Central memory CD4-positive, alpha-beta T cell (primary cell): ENCODE measurements at places on chromosomes 4 and X.

DNA sequence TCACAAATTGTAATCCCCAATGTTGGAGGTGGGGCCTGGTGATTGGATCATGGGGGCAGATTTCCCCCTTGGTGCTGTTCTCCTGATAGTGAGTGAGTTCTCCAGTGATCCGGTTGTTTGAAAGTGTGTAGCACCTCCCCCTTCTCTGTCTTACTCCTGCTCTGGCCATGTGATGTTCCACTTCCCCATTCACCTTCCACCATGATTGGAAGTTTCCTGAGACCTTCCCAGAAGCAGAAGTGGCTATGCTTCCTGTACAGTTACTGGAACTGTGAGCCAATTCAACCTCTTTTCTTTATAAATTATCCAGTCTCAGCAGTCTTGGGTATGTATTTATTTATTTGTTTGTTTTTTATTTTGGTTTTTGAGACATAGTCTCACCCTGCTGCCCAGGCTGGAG, 143.2 kb downstream of the CPE start:
- DNase-seq: no peak

DNA sequence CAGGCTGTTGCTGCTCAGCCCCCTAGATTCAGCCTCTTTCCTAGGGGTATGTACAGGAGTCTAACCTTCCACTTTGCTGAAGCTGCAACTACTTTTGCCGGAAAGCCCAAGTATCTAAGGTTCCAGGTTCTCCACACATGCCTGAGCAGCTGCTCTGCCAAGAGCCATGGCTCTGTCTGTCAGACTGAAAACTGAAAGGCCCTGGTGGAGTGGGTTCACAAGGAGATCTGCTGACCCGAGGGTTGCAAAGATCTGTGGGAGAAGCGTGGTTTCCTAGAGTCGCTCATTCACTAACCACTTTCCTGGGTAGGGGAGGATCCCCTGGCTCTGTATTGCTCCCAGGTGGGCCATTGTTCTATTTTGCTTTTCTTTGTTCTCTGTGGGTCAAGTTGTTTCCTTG, 6.0 kb upstream of the PNMA6F start:
- no peak for DNase-seq

GRCh38 chr4:161990721-161991120, 173.1 kb downstream of the FSTL5 start:
- DNase-seq: no peak

GRCh38 chrX:38192007-38192810, 28.5 kb downstream of the SRPX start:
- peak; percentile 2 for DNase-seq

- no peak for DNase-seq
Observed at GRCh38 chr4:1728061-1728980, 7.0 kb downstream of the TACC3 start.

- no peak for DNase-seq
Observed at GRCh38 chrX:65463550-65463949, 71.0 kb downstream of the LAS1L start.

GRCh38 chr4:61200916-61201526, 895 bp downstream of the ADGRL3 start:
- DNase-seq: no peak

DNA sequence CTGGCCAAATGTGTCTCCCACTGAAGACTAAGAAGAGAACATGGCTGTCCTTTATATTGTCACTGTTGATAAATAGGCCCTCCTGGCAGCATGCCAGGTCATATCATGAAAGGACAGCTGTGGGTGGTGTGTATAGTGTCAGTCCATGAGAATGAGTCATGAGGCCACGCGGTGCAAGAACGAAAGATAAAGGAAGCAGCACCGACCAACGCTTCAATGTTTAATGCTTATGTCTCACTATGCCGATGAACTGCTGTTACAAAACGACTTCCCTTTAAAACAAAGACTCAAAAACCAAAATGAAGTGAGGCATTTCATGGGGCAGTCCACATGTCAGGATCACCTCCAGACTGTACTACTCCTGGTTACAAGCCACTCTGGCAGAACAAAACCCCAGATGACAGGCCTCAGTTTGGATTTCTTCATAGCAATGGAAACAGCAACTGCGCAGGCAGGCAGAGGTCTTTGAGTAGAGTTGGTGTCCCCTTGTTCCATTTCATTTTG, 5.2 kb upstream of the TCEANC start:
- peak; percentile 48 for DNase-seq

GRCh38 chrX:148573119-148573518, 72.7 kb downstream of the AFF2 start:
- DNase-seq: no peak

DNA sequence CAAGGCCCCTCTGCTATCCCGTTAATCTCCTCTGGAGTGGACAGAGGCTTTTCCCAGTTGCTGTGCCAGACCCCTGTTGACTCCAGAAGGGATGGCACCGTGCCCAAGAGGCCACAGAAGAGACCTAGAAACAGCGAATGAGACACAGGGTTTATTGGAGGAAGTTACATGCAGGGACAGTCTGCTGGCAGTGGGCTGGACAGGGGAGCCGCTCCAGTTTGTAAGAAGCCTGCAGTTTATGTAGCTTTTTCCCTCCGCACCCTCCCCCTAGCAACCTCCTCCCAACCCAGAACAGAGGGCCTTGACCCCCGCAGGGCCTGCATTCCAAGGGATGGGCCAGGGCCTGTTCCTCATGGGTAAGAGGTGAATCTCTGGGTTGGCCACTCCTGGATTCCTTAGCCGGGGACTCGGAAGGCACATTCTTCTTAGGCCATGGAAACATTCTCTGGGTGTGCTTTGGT, 216.8 kb upstream of the PSAPL1 start:
- no peak for DNase-seq

DNA sequence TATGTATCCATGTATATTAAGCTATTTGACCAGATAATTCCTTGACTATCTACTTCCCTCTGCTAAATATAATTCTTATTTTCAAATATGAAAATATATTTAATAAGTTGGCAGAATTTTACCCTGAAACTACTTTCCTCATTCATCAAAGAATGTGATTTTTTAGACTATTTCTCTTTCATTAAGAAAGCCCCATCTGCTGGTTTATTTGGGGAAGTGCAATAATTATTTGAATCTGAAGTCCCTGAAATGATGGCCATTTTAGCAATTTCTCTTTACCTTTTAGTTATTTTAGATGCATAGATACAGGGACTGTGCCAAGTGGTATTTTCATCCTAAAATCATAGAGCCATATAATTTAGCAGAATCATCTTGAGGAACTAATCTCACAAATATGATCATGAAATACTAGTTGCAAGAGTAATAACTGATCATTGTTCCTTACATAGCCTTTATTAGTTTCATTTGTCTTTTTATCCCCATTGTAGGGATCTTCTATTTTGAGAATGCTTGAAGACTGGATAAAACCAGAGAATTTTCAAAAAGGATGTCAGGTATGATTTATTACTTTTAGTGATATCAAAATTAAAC, 39.0 kb downstream of the ENPEP start:
- DNase-seq: peak; percentile 29

- no peak for DNase-seq
Observed at GRCh38 chr4:119525005-119525749, 103.4 kb downstream of the PDE5A start.

GRCh38 chrX:1327651-1328304, 8.8 kb upstream of the IL3RA start:
- no peak for DNase-seq

DNA sequence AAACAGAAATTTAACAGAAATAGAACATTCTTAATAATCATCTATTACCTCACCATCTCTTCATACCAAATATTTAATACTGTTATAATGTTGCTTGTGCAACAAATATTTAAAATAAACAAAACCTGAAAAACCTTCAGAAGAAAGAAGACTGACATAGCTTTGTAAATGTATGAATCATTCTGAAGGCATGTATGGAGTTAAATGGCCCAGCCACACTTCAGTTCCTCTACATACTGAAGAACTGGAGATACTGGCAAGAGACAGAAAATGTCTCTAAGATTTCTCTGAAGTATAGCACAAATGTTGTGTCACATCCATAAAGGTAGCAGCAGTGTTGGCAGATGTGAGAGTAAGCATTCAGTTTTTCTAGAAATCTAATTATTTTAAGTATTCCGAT, 275.3 kb upstream of the FGF13 start:
- DNase-seq: no peak

DNA sequence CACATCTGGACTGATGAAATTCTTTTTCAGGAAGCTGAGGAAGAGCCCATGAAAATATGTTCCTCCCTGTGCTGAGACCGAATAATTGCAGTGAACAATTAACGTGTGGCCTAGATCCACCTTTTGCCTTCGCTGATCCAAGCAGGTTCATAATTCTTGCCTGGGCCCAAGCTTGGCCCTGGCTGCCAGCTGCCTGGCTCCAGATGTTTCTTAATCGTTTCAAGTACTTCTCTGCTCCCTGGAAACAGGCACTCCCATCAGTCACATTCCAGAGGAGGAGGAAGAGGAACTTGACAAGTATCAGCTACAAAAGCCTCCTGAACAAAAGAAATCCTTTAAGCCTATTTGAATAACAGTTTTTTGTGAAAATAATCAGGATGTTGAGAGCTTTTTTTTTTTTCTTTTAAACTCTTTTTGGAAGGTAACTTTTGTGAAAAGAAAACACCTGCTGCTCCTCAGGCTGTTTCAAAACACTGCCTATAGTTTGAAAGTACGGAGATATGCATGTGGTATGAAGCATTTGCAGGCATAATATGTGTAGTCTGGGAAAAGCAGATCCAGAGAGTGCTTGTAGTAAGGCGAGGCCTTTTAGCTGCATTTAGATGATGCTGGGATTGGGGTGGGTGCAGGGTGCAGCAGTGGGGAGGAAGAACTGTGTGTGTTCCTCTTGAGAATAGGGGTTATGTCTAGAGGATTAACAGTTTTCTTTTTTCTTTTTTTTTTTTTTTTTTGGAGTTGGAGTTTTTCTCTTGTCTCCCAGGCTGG, 154.4 kb downstream of the PTTG2 start:
- DNase-seq: no peak

- no peak for DNase-seq
Observed at GRCh38 chr4:141415651-141416050, 195.0 kb downstream of the ZNF330 start.

DNA sequence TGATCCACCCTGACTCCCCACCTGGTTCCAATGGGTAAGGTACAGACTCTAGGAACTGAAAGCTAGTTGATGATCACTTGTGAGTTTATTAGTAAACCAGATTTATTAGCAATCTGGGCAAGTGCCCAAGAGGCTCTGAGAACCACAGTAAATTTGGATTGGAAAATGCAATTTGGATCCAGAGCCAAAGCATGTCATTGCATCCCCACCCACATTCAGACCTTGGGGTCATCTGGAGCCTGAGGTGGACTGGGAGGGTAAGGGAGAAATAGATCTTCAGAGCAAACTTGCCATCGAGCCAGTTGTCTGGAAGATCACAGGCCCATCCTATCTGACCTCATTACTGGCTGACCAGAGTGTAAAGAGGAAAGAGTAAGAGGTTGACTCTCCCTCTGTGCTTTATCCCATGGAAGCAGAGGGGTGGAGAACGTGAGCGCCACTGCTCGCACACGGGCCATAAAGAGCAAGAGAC, 78.7 kb upstream of the RASGEF1B start:
- DNase-seq: no peak

- DNase-seq: no peak
Observed at GRCh38 chr4:8821151-8821950, 50.3 kb downstream of the HMX1 start.

- DNase-seq: no peak
Observed at GRCh38 chrX:57172544-57172943, 35.3 kb upstream of the SPIN2A start.

DNA sequence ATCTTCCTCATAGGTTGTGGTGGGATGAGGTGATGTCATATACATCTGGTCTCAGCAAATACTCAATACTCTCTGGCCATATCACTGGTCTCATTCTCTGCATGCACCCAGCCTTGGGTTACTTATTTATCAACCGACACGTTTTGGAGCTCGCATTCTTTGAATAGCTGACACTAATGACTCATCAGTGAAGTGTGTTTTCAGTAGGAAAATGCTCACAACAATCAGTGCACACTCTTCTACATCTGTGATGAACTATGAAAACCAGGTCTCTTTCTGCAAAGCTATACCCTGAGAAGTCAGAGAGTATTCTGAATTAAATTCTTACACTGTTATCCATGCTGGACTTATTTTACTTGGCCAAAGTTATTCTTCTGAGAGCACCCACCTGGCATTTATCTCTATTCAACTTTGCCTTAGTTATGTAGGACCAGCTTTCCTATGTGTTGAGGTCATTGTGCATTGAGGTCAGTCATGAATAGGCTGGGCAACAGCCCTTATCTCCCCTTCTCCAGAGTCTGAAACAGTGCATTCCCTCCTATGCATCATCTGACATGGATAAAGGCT, 58.7 kb upstream of the DHX15 start:
- no peak for DNase-seq

DNA sequence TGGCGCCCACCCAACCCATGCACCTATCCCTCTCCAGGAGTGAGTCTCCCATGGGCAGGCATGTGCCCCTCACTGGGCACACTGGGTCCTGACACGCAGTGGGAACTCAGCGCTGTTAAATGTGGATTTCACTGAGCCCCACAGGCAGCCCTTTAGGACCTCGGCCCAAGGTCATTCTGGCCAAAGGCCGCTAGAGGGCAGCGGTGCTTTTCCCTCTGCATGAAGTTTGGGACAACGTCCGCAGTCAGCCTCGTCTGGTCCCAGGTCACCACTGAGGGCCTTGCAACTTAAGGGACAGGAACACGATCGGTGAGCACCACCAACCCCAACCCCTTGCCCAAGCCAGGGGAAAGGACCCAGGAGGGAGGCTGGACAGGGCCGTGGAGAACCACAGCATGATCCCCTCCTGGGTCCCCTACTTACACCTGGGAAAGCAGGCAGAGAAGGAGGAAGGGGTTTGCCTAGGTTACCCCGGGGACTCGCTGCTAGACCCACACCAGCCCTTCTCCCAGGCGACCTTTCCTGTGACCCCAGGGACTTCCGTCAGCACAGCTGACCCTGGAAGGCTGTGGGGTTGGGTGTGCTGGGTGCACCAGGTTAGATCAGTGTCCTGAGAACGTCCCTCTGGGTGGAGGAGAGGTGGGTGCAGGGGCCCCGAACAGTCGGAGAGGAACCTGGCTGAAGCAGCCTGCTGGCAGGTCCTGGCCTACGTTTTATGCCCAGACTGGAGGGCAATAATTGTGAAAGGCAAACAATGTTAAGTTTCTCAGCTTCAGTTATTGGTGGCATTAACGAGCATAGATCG, 24.0 kb downstream of the CYTL1 start:
- DNase-seq: no peak
